Effector memory CD8-positive, alpha-beta T cell (primary cell): ENCODE measurements at places on chromosomes 7 and 10.

DNA sequence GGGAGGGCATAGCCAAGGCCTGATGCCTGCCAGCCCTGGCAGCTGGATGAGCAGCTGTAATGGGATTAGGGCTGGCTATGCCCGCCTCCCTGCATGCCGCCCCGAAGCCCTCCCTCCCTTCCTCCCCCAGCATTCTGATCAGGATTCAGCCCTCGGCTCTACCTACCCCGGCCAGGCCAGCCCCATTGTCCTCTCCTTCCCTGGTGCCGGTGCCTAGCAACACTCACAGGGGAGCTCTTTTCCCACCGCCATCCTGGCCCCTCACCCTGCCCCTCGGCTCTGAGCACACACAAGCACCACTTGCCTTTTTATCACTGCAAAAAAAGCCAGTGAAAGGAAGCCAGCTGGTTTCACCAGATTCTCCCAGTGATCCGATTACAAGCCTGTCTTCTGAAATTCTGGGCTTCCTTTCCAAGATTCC, 9.0 kb upstream of the ADCYAP1R1 start:
- no peaks in the 10 kb centered on the region for H3K36me3 ChIP-seq
- no peak for DNase-seq
- H3K4me1 ChIP-seq, result peaks cover 1% of the 10 kb centered on the region
- H3K27ac ChIP-seq, result no peak overlapping the region
- H3K27me3 ChIP-seq, result peaks cover 52% of the 10 kb centered on the region
- no peak overlapping the region for H3K4me3 ChIP-seq

- H3K36me3 ChIP-seq, result no peaks in the 10 kb centered on the region
- H3K4me3 ChIP-seq, result no peak overlapping the region
- no peaks in the 10 kb centered on the region for H3K4me1 ChIP-seq
- no peaks in the 10 kb centered on the region for H3K27me3 ChIP-seq
Measured at GRCh38 chr7:17556247-17556956, 257.9 kb downstream of the AHR start.

DNA sequence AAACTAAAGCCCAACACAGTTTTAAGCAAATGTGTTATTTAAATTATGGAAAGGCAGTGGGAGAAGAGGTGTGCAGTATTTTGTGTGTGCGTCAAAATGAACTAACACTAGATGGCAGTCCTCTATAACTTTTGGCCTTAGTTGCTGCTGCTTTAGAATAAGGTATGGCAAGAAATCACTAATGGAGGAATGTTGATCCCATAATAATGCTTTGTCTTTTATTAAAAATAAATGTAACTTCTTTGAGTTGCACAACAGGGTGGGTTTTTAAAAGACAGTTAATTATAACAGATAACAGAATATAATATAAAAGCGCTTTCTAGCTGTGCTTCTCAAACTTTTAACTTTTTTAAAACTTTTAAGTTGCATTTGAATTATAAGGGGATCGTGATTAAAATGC, 56.4 kb downstream of the BBS9 start:
- no peaks in the 10 kb centered on the region for H3K27me3 ChIP-seq
- peaks cover 5% of the 10 kb centered on the region for H3K4me1 ChIP-seq
- H3K4me3 ChIP-seq, result no peak overlapping the region
- H3K27ac ChIP-seq, result no peak overlapping the region
- no peak for DNase-seq

- H3K27ac ChIP-seq, result no peak overlapping the region
- peaks cover 14% of the 10 kb centered on the region for H3K36me3 ChIP-seq
- no peaks in the 10 kb centered on the region for H3K27me3 ChIP-seq
- no peak for DNase-seq
- H3K4me1 ChIP-seq, result no peaks in the 10 kb centered on the region
Measured at GRCh38 chr7:767941-768731, 41.1 kb upstream of the PRKAR1B start.

GRCh38 chr10:70487824-70488223, 9.3 kb downstream of the PALD1 start:
- H3K4me1 ChIP-seq, result peaks cover 2% of the 10 kb centered on the region
- no peak overlapping the region for H3K4me3 ChIP-seq
- peaks cover 6% of the 10 kb centered on the region for H3K27me3 ChIP-seq
- no peak overlapping the region for H3K27ac ChIP-seq

DNA sequence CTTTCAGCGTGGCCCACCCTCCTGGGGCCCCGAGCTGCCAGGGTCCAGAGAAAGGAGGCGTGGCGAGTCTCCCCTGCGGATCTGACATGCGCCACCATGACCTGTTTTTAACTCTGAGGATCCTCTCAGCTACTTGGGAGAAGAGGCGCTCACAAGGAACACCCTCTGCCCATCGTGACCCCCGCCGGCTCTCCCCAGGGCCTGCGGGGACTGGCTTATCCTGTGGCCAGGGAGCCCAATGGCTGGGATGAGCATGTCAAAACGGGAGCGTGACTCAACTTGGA, 93.7 kb downstream of the EBF3 start:
- DNase-seq, result no peak
- H3K27me3 ChIP-seq, result peaks cover 21% of the 10 kb centered on the region
- no peak overlapping the region for H3K4me3 ChIP-seq
- H3K36me3 ChIP-seq, result no peaks in the 10 kb centered on the region
- no peak overlapping the region for H3K27ac ChIP-seq

- H3K4me3 ChIP-seq, result no peak overlapping the region
- no peak overlapping the region for H3K27ac ChIP-seq
- no peaks in the 10 kb centered on the region for H3K4me1 ChIP-seq
- DNase-seq, result no peak
- H3K36me3 ChIP-seq, result no peaks in the 10 kb centered on the region
Measured at GRCh38 chr7:85950871-85951270, 692.8 kb upstream of the GRM3 start.

GRCh38 chr7:104074529-104074928, 85.1 kb upstream of the RELN start:
- no peak overlapping the region for H3K4me3 ChIP-seq
- no peak overlapping the region for H3K27ac ChIP-seq
- no peaks in the 10 kb centered on the region for H3K4me1 ChIP-seq
- no peak for DNase-seq

GRCh38 chr7:106065575-106066500, 46.3 kb downstream of the SYPL1 start:
- no peak overlapping the region for H3K27ac ChIP-seq
- H3K4me1 ChIP-seq, result peaks cover 13% of the 10 kb centered on the region
- H3K27me3 ChIP-seq, result no peaks in the 10 kb centered on the region
- no peak overlapping the region for H3K4me3 ChIP-seq
- DNase-seq, result no peak
